ENCODE measurements at places on chromosomes 16 and 17.

GRCh38 chr17:59425085-59425931, 93.9 kb downstream of the YPEL2 start:
- peak; percentile 86 for DNase-seq

DNA sequence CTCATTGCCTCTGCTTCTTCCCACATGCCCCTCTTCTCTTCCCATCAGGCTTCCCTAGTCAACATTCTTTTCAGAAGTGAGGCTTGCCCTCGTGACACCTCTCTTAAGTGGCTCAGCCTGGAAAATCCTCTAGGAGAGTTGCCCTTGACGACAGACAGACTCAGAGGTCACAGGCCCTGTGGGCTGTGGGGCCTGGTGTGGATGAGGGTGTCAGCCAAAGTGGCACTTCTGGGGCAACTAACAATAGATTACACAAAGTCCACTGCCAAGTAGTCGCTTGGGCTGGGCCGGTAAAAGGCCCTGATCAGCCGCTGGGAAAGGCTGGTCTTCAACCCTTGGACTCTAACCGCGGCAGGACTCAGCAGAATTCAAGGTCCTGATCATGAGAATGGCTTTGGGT, 33.7 kb upstream of the METTL16 start:
- no peak for DNase-seq

- DNase-seq = no peak
These were observed 30.2 kb upstream of the RASD1 start for GRCh38 chr17:17526369-17526768.

GRCh38 chr17:45639297-45639849, 144.7 kb upstream of the CRHR1 start:
- DNase-seq = no peak

GRCh38 chr16:85390511-85391174, 222.5 kb upstream of the GSE1 start:
- peak; percentile 87 for DNase-seq

DNA sequence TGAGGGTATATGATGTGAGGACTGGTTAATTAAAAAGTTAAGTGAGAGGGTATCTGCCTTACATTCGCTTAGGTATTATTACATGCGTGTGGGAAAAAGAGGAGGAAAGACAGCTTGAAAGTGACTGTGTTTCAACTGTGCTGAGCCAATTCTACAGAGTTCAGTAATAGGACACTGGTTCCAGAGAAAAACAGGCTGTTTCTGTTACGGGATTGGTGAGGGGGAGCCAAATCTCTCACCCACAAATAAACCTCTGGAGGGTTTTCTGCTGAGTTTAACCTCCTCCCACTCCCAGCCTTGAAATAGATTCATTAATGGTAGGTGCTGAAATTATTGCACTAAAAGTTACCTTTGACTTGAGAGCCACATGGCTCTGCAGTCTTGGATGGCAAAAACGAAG, 3.9 kb upstream of the KRT26 start:
- DNase-seq = no peak

DNA sequence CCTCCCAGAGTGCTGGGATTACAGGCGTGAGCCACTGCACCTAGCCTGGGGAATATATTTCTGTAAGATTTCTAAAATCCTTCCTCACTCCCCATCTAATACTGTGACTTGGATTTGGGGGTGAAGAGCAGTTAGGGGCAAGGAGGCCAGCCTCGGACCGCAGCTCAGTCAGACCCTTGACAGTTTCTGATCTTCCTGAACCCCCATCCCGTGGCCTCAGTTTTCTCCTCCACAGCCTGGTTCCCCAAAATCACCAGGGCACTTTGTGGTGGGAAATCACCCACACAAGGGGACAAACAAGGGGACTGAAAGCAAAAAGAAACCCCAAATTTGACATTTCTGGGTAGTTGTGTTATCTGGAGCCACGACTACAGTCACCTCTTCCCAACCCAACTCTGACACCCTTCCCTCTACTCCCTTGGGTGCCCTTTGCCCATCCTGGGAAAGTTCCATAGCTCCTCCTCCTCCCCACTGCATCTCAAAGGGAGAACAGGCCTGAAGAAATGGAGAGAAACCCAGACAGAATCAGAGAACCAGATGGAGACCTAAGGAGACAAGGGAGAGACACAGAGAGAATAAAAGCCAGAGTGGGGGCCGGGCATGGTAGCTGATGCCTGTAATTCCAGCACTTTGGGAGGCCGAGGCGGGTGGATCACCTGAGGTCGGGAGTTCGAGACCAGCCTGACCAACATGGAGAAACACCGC, 2.8 kb upstream of the STAT5A start:
- no peak for DNase-seq

DNA sequence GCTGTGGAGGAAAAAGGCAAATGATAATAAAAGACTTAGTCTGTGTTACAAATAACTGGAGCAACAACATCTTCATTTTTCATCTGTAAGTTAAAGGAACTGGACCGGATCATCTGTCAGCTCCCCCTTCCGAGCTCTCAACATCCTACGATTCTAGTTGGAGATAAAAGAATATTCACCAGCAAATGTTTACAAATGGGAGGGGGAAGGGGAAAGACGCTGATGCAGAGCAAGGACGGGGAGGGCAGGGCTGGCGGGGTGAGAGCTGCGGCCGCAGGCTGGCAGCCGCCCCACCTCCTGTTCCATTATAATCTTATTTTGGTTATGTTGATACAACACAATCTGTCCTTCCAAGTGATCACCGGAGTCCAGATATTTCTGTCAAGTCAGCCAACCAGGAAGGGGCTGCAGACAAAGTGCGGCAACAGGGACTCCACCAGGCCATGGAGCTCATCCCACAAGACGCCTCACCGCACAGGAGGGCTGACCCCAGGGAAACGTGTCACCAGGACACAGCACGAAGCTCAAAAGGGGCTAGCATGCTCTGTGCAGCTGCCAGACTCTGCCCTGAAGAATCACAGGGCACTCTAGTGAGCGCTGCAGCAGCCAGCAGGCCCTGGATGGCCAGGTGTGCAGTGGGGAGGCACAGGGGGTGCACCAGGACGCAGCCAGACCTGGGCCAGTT, 19.7 kb downstream of the FBXO31 start:
- DNase-seq = peak; percentile 35

DNA sequence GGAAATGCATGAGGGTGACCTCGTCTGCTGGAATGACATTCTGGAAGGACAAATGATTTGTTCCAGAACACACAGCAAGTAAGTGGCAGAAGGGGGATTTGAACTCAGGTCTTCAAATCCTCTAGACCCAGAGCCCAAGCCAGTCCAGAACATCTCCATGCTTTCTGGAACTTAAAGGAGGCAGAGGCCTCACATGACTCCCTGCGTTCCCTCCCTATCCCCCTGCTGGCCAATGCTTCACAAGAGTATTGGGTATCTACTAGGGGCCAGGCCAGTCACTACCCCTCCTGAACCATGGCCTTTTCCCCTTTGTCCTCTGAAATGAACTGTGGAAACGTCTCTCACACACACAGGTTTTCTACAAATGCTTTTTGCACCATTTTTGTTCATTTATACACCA, 7.6 kb upstream of the BEAN1 start:
- DNase-seq = no peak

All from cardiac fibroblast (primary cell).